ENCODE measurements at places on chromosomes 5 and 9.

- no peak for DNase-seq
Measured at GRCh38 chr5:173679909-173680630, 63.6 kb upstream of the BOD1 start.

GRCh38 chr5:167773668-167774301 lies 517.7 kb upstream of the WWC1 start:
- DNase-seq: no peak

DNA sequence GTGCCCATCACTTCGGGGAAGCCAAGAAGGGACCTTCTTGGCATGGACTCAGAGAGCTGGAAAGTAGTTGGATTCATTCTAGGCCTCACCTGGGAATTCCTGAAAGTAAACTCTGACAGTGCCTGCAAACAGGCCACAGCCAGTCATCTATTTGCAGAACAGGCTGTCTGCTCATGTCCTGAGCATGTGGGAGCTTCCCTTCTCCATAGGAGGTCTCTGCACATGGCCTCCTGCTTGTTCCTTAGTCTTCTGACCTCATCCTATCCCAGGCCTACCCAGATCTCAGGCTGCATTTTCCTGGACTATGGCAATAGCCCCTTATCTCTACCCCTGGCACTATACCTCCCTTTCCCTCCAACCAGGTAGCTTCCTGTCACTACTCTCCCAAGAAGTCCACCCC lies 67.2 kb upstream of the FSTL4 start:
- no peak for DNase-seq

GRCh38 chr5:61132559-61132958 lies 29.7 kb downstream of the SMIM15 start:
- no peak for DNase-seq
